ENCODE measurements at places on chromosomes 16 and 17.
A peak's percentile ranks its signal among the peaks of the same experiment; 100 is the strongest.

- no peak for DNase-seq
These were observed 8.7 kb downstream of the C16orf87 start for GRCh38 chr16:46822270-46822669.

- no peak for DNase-seq
These were observed 42.7 kb downstream of the STAT3 start for GRCh38 chr17:42345396-42346073.

- DNase-seq, result no peak
These were observed 53.9 kb upstream of the CRHR1 start for GRCh38 chr17:45730192-45730591.

DNA sequence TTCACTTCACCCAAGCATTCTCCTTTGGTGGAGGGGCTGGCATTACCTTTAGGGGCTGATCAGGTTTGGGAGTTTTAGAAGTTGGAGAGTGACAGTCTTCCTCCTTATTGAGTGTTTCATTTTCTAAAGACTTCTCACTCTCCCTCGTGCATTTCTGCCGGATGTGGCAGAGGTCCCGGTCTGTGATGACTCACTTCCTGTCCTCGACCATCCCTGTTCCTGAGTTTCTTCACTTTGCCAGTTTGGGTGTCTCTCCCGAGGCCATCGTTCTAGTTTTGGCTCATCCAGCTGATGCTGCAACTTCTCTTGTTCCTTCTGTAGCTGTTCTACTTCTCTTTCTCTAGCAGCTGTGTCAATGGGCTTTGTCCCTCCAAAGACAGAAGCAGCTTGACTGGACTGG lies 104.3 kb downstream of the PHKB start:
- no peak for DNase-seq

GRCh38 chr16:76956841-76957240 lies 234.1 kb upstream of the MON1B start:
- no peak for DNase-seq

GRCh38 chr17:15649861-15650421 lies 30.4 kb upstream of the FBXW10B start:
- peak; percentile 79 for DNase-seq

Data from coronary artery (tissue), 2 donors.